Inflammatory macrophage treated with lipopolysaccharide for 1 hour (primary cell): ENCODE measurements at places on chromosomes 4 and X.
A peak's percentile ranks its signal among the peaks of the same experiment; 100 is the strongest.

DNA sequence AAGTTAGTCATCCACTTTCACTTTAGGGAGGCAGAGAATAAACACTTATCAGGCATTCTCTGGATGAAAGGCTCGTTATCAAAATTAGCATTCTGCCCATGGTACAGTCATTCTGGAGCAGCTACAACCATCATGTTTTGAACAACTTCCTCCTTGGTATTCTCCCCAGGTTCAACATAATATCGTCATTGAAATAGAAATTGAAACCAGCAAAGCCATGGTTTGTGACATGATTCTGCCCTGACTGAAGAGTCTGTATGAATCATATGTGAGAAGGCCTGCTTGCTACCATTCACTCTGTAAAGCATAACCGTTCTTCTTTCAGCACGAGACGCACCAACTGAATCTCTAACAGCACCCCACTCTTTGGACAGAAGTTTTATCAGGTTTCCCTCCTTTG lies 127.5 kb upstream of the RADX start:
- DNase-seq: peak; percentile 0

DNA sequence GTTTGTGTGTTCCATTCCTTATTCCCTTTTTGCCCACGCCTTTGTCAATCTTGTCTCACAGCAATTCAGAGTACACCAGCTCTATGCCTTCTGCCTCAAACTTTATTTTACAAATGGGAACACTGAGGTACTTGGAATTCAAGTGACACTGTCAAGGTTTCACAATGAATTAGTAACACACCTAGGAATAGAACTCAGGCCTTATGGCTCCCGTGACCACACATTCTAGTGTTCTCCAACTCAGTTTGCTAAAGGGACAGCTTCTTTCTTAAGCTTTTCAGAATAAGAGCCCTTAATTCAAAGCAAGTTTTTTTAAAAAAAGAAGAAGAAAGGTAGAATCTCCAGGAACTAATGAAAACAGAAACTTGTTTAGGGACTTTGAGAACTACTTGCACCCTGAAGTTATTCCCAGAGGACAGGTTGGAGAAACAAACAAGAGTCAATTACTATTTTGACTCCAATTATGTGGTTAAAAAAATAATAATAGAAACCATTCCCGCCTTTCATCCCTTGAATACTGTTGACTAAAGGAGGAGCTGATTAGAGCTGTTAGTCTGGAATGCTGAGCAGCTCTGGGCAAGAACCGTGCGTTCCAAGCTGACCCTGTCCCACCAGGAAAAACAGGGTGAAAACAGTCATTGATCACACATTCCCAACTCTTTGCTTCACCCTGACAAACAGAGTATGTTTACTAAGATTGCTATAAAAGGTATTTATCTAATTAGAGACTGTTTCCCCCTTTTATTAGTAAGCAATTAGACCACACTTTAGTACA lies 408.8 kb upstream of the CNKSR2 start:
- no peak for DNase-seq

DNA sequence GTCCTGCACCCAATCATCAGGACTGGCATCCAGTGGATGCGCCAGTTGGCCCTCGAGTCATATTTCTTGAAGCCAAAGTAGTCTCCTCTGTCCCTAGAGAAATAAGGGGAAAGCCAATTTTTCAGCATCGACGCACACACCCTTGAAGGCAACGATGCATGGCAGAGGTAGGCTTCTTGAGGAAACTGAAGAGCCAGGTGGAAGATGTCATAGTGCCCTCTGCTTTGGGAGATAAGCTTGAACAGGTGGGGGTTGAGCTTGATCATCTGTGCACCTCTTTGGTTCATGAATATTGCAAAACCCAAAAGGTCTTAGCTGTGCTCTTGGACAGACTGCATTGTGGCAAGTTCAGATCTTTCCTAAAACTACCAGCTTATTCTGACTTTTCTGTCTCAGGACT lies 34.6 kb upstream of the WDR1 start:
- no peak for DNase-seq

DNA sequence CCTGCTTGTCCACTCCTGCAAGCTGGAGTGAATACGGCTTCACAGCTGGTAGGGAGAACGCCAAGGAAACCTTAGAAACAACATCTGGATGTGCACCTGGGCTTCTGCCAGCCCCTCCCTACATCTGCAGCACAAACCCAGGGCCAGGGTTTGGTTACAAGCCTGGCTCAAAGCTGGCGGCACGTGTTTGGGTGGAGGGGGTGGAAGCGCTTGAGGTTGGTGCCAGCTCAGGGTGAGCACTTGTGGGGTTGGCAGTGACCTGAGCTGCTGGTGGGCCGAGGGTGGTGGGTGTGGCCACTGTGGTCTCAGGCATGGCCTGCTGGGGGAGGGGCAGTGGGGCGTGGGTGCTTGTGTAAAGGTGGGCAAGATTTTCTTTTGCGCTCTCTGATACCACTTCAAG lies 15.6 kb downstream of the ELF4 start:
- no peak for DNase-seq

DNA sequence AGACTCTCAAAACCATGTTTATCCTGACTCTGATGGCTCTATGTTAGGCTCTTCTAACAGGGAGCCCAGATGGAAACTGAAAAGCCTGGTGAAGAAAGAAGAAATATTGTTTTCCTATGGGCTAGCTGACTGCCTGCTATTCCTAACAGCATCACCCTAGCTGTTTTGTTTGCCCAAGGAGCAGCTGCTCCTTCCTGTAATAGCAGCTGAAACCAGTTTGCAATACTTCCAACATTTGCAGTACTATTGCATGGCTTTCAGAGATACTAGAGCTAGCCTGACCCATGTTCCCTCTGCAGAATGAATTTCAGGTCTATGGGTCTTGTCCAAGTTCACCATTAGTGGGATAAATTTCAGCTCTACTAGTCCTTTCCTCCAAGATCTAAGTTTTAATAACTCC lies 495.2 kb downstream of the INPP4B start:
- no peak for DNase-seq

DNA sequence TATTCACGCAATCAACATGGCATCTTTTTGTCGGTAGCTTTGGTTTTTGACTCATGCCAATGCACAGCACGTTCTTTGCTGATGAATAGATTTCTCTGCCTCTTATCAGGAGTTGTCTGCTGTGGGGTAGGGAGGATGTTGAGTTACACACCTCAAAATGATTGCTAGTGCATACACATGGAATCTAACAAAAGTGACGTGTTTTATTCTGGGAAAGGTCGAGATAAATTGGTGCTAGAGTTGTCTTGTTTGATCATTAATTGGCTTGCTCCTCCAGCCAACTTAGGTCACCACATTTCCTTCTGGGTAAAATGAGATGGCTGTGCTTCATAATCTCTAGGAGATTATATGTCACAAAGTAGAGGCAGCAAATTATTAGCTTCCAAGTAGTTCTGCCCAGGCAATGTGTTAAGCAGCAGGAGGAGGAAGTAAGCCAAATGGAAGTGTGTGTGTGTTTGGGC lies 3.9 kb downstream of the RAB9A start:
- DNase-seq: no peak

DNA sequence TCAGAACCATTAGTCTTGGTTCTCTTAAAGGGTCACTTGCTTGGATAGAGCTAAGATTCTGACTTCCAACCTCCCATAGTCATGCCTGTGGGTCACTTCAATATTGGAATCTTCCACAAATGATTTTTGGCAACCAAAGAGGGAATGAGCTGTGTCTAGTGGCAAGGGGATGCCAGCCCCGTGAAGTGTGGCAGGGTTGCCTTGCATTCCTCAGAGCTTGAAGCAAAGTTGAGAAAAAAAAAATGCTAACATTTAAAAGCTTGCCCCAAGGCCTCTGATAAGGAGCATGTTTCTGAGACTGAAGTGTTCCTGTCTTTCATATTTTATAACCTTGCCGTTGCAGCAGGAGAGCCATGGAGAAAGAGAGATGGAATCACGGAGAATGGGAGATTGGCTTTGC lies 120.2 kb downstream of the PAPSS1 start:
- no peak for DNase-seq

- DNase-seq: peak; percentile 52
Measured at GRCh38 chrX:20372533-20372932, 105.8 kb upstream of the RPS6KA3 start.

- DNase-seq: no peak
Measured at GRCh38 chr4:95506264-95506663, 42.5 kb downstream of the UNC5C start.

- DNase-seq: no peak
Measured at GRCh38 chrX:5681159-5681558, 547.5 kb downstream of the NLGN4X start.
